Calu3 (cell line): ENCODE measurements at places on chromosomes 3 and 15. TPM values are rescaled to one million over a fixed set of nuclear protein-coding genes. Genes with fewer than 3 reads are reported as not detected.

The FAM227B gene
- total RNA-seq = 1.9 and 2.2 TPM in 2 replicates

The SCN11A gene
- total RNA-seq = 0.09 TPM in 1 of 2 replicates, not detected in the other

DNA sequence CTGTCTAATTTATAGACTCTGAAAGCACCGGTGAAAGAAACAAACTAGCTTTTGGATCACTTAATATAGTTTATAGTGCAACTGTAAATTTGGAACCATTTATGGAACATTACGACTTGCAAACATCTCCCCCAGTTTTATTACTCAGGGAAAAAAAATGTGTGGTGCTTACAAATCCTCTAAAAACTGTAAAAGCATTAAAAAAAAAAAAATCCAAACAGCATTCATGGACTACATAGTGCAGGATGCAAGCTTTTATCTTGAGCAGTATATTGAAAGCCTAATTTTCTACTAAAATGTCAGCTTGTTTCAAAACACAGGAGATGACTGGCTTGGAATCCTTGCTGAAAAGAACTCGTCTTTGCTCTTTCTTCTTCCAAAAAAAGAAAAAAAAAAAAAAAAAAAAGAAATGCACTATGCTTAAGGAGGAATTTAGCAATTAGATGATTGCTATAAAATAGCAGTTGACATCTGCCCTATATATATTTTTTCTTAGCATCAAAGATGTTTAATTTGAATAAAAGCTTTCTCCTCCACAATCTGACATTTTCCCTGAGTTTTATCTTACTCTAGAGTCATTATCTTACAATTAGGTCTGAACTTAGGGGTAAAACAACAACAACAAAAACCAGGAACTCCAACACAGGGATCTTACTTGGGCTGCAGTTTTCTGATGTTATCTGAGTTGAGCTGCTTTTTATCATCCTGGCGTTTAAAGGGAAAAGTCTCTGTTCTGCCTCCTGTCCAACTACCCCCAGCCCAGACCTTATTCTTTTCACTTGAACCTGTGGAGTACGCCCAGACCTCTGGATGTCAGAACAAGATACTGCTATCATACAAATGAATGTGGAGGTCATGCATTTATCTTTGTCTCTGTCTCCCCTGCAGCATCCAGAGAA, 62.6 kb upstream of the PDZRN3 start:
- H3K27ac ChIP-seq = no peak overlapping the region
- no peaks in the 10 kb centered on the region for H3K4me1 ChIP-seq
- no peaks in the 10 kb centered on the region for H3K27me3 ChIP-seq
- H3K36me3 ChIP-seq = no peaks in the 10 kb centered on the region

DNA sequence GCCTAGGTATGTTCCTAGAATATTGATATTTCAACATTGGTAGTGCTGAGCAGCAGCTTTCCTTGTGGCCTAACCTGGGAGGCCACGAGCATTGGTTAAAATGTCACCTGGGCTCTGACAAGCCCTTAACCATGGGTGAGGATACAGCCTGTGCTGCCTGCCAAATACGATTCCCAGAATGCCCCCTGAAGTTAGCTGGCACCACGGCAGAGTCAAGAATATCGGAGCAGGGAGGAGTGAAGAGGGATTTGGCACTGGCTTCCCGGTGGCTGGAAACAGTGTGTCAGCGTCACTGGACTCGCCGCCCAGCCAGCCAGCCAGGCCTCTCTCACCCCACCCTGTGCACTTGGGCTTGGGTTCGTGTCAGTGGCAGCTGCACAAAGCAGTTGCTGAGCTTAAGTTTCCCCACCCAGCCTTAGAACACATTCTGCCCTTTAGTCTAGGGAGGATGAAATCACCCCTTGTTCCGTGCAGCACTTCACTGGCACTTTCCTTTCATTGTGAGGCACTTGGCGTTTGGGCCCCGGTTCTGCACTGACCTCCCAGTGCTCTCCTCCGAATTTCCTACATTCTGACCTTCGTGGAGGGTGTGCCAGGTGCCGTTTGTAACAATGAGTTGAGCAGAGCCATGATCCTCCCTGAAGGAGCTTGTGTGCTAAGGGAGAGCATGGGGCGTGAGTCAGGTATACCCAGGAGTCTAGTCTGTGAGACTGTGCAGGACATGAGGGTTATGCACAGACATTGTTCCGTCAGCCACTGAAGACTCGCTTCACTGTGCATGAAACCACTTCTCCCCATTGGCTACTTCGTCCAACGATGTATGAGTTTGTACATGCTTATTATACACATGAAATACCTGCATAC, 152.8 kb upstream of the BHLHE40 start:
- H3K4me3 ChIP-seq = peak overlapping the region; percentile 39
- H3K36me3 ChIP-seq = peaks cover 13% of the 10 kb centered on the region

- H3K4me1 ChIP-seq = no peaks in the 10 kb centered on the region
- no peaks in the 10 kb centered on the region for H3K27me3 ChIP-seq
- H3K27ac ChIP-seq = no peak overlapping the region
- no peak overlapping the region for H3K4me3 ChIP-seq
- no peaks in the 10 kb centered on the region for H3K36me3 ChIP-seq
- DNase-seq = no peak
Measured at GRCh38 chr3:55951388-55951787, 464.3 kb upstream of the WNT5A start.
